ENCODE measurements at places on chromosomes 1 and 21. TPM values are rescaled to one million over a fixed set of nuclear protein-coding genes. Genes with fewer than 3 reads are reported as not detected.

The DNASE2B gene
- not detected for total RNA-seq

The ANKRD34A gene
- 0.21 TPM for total RNA-seq

The LRRC71 gene
- total RNA-seq = 0.14 TPM

The SLAMF9 gene
- total RNA-seq = 0.34 TPM

The RAB25 gene
- total RNA-seq = not detected

The KRTAP10-10 gene
- total RNA-seq = not detected

The OR14C36 gene
- total RNA-seq = not detected

The EPHA8 gene
- 0.02 TPM for total RNA-seq

The TSPEAR gene
- total RNA-seq = not detected

The CD5L gene
- total RNA-seq = not detected

The RHD gene
- not detected for total RNA-seq
